ENCODE measurements at places on chromosomes 2 and 18. TPM values are rescaled to one million over a fixed set of nuclear protein-coding genes. Genes with fewer than 3 reads are reported as not detected.

DNA sequence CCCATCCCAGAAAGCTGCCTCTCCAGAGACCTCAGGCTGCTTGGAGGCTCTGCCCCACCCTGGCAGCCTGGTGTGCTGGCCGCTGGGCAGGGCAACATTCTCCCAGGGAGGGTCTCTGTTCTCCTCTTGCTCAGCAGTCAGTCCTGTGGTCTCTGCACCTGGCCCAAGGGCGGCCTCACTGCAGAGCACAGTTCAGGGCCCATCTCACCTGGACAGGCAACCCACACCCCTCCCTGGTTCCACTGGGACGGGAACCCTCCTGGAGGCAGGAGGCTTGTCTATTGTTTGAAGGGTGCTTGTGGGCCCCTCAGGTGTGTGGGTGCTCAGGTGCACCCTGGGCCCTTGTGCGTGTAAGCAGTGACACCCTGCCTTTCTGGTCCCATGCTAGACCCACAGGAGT is 67.2 kb upstream of the OTOS start:
- DNase-seq: no peak

Gene ZNF804A
- polyA plus RNA-seq: 1.7 TPM

DNA sequence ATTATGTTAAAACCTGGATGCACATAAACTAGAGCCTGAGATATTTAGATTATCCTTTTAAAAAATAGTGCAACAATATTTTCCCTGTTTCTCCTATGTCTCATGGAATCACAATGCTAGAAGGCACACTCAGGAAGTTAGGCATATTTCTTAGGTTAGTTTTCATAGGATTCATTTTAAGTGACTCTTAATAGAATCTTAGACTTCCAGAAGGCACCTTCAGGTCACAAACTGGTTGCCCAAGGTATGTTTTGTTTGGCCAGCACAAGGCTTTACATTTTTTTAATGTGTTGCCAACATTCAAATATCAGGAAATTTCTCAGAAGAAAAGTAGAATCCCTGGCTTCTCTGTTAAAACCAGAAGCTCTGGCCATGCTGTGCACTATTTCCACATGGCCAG is 129.3 kb downstream of the LNPK start:
- DNase-seq: no peak

Gene NYAP2
- polyA plus RNA-seq: 0.23 TPM

GRCh38 chr2:50221106-50221505 is 810.8 kb downstream of the NRXN1 start:
- DNase-seq: no peak

Gene SP140L
- 7.1 TPM for polyA plus RNA-seq

DNA sequence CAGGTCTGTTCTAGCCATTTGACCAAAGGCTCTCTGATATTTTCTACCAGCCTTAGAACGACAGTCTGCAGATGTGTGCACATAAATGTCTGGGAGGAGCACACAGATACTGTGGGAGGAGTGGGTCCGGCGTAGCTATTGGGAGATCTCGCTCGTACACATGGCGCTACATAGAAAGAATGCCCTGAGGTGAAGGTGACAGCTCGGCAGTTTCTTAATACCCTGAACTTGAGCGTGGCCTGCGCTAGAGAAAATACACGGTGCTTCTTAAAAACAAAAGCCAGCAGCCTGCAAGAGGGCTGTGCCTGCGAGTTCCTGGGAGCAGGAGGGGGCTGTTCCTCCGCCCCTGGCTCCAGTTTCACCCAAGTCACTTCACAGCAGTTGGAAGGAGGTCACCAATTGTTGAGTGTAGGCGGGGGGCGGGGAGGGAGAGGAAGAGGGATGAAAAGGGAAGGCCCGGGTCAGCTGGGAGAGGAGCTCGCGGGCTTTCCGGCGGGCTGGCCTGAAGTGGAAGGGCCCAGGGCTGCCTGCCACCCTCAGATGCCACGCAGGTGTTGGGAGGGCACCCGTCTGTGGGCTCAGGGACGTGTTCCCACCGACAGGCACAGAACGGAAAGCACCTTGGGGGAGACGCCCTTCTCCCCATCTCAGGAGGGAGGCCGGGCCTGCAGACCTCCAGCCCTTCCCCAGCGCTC is 124.7 kb upstream of the ZNF516 start:
- DNase-seq: peak; percentile 58

DNA sequence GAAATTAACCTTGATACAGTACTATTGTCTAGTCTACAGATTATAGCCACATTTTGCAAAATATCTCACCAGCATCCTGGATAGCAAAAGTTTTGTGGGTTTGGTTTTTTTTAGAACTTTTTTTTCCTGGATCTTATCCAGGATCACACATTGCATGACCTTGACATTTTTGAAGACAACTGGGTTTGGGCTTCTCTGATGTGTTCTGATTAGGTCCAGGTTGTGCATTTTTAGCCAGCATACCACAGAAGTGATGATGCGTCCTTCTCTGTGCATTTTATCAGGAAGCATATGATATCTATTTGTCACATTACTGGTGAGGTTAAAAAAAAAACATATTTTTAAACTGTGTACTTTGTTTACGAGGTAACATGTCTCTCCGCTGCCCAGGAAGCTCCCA is 221.0 kb upstream of the OSR1 start:
- no peak for DNase-seq

- no peak for DNase-seq
Measured at GRCh38 chr2:16700551-16701259, 35.1 kb upstream of the CYRIA start.

GRCh38 chr18:24342347-24342746 is 55.3 kb downstream of the OSBPL1A start:
- DNase-seq: no peak

DNA sequence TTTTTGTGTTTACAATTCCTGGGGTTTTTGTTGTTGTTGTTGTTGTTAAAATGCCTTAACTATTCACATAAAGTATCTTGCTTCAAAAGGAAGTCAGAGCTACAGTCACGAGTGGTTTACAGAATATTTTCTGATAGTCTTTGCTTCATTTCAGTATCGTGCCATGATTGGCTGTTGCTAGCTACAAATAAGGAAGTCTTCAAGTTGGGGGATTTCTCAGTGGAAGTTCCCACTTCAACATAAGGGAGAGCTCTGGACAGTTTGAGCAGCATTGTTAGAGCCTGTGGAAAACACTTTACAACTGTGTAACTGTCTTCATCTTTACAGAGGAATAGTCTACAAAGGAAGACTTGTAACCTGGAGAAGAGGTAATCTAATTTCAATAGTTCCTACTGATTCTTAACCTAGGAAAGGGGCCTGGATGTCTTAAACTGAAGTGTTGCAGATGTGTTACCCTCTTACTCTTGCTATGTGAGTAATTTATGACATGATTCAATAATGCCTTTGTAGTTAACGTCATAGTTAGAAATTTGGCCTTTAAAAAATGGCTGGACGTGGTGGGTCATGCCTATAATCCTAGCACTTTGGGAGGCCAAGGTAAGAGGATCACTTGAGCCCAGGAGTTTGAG is 23.4 kb upstream of the TANK start:
- DNase-seq: no peak

Gene DCC
- 1.0 TPM for polyA plus RNA-seq

DNA sequence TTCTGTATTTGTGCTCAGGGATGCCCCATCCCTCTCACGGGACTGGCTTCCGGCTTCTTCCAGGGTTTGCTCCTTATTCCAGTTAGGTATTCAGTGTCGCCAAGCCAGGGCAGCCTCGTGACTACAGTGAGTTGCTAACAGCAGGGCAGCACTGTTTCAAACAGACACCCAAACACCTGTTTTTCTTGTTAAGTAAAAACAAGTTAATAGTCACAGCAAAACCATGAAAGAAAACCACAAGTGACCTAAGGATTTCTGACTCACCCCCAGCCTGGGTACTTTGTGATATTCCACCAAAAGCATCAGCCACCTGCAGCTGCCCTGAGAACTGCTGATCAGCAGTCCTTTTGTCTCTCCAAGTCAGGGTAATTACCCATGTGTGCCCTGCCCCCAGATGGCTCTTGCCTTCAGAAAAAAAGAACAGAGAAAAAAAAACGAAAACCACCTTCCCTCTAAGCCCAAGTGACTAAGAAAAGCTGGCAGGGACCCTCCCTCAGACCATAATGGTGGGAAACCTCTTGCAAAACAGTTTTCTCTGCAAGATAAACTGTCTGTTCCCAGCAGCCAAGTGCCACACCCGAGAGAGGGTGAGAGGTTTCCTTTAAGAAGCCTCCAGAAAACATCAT is 178.2 kb downstream of the ANAPC1 start:
- peak; percentile 58 for DNase-seq

GRCh38 chr2:202609381-202610145 is 25.2 kb upstream of the FAM117B start:
- no peak for DNase-seq

Gene GRB14
- 6.4 TPM for polyA plus RNA-seq

DNA sequence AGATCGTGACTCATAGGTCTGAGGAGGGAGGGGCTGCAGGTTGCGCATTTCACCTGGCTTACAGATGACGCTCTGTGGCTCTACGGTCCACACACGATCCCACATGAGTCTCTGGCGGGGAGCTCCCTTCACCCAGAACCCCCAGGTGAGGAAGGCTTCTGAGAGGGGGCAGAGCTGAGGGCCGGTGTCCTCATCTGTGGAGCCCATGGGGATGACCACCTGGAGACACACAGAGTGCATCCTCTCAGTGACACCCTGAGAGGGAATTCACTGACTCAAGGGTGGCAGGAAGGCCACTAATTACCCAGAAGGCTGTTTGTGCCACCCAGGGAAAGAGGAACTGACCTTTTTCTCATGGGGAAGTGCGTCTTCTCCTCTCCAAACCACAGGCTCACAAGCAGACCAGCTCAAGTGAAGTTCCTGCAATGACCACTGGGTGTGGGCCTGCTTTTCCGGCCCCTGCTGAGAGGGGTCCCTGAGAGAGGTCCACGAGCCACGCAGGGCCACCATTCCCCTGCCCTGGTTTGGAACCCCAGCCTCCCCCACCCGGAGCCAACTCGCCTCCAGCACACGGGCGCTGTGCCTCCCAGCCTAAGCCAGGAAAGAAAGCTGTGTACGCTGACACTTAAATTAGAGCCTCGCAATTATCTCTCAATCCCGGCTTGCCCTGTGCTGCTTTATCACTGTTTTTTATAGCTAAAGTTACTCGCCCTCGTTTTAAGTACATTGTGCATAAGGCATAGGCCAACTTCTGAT is 114.1 kb downstream of the BCL11A start:
- DNase-seq: no peak

GRCh38 chr2:12624905-12625598 is 91.7 kb upstream of the TRIB2 start:
- no peak for DNase-seq

- DNase-seq: no peak
Measured at GRCh38 chr2:233248999-233249398, 2.5 kb upstream of the ATG16L1 start.

DNA sequence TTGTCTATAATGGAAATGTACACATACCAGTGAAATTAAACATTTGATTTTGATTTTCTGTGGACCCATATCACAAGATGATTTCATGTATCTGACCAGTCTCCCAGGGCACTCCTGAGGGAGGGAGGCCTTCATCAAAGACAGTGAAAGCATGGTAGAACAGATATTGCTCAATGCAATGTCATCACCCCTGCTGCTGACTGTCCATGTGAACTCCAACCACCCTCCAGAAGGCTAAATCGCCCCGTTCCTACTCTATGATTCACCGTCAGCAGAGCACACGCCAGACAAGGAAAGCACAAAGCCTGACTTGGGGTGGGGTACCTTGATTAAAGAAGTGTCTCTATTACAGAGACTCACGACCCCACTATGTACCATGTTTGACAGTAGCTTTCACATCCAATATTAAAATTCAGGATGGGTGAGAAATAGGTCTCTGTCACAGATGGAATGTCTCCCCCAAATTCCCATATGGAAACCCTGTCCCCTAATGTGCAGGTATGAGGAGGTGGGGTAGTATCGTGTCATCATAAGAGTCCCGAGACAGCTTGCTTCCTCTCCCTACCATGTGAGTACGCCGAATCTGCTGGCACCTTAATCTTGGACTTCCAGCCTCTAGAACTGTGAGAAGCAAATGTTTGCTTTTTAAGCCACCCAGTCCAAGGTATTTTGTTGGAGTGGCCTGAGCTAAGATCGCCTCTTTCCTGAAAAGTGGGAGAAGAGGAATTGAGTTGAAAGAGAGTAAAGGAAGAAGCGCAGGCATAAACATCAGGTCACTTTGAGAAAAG is 42.4 kb downstream of the CYB5A start:
- DNase-seq: peak; percentile 63

DNA sequence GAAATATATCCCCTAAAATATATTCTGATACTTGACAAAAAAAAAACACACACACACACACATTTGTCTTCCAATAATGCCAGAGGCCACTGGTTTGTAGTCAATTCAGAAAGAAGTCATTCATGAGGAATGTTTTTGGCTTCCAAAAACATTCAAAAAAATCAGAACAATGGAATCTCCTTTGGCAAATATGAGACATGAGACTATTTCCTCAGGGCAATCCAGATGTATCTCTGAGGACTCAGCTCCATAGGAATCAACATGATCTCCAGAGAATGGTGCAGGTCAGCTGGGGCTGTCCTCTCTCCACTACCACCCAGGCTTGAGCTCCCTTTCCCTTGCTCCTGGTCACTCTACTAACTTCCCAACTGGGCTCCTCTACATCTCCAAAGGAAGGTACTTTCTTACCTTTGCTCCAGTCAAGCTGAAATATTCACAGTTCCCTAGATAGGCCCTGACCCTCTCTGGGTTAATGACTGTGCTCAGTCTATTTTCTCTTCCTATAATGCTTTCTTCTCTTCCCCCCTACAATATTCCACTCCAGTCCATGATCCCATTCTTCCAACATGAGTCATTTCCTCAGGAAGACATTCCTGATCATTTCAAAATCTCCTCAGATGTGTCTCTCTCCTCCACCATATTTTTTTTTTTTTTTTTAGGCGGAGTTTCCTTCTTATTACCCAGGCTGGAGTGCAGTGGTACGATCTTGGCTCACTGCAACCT is 145.3 kb downstream of the C1D start:
- no peak for DNase-seq

Gene ESCO1
- 10.9 TPM for polyA plus RNA-seq

- DNase-seq: no peak
Measured at GRCh38 chr2:188382107-188382506, 90.4 kb downstream of the GULP1 start.

- DNase-seq: peak; percentile 18
Measured at GRCh38 chr2:179340678-179341077, 76.0 kb upstream of the SESTD1 start.

Gene IL18R1
- polyA plus RNA-seq: 19.7 TPM

GRCh38 chr2:55995211-55995610 is 71.6 kb upstream of the EFEMP1 start:
- DNase-seq: no peak

Gene LOXL3
- polyA plus RNA-seq: 11.0 TPM

GRCh38 chr18:8735274-8735673 is 29.9 kb downstream of the MTCL1 start:
- no peak for DNase-seq
